ENCODE measurements at places on chromosomes 12 and 14.

- DNase-seq: no peak
Measured at GRCh38 chr12:119949594-119949993, 39.4 kb upstream of the BICDL1 start.

DNA sequence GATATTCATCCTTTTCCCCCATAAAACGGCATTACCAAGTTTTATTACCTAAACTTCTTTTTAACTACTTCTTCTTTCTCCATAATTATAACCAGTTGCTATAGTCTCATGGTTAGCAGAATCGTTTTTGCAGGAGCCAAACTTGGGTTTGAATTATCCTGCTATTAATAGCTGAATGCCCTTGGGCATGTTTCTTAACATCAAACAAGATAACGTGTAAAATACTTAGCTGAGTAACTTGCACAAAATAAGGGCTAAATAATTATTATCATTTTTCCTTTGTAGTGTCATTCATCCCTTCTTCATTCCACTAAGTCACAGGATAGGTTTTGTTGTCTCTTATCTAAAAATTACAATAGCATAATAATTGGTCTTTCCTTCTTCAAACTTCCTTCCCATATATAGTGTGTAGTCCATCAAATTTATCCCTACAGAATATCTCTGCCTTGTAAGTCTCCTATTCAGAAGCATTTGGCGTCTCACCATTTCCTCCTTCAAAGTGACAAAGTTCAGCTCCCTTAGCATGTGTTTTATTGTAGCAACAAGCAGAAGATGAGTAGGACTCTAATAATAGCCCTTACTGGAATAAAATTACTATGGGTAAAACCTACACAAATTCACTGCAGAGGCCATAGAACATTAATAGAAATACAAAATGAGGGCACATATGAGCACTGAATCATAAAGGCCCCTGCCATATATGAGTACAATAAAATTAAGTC, 63.8 kb downstream of the FAR2 start:
- DNase-seq: no peak

DNA sequence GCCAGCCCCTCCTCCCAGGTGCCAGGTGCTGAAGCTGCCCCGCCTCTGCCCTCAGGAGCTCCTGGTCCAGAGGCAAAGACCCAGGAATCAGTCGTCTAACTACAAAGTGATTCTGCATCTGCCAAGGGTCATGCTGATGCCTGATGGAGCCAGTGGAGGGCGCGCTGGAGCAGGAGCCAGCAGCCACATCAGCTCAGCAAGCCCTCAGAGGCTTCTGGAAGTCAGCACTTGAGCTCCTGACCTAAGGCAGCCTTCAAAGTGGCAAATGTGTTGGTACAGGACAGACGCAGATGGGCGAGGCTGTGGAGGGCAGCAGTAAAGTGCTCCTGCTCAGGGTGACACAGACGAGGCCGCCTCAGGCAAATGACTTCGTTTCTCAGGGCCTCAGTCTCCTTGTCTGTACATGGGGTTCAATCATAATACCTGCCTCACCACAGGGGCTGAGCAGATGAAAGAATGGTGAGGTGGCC, 10.9 kb downstream of the C12orf43 start:
- peak; percentile 85 for DNase-seq

DNA sequence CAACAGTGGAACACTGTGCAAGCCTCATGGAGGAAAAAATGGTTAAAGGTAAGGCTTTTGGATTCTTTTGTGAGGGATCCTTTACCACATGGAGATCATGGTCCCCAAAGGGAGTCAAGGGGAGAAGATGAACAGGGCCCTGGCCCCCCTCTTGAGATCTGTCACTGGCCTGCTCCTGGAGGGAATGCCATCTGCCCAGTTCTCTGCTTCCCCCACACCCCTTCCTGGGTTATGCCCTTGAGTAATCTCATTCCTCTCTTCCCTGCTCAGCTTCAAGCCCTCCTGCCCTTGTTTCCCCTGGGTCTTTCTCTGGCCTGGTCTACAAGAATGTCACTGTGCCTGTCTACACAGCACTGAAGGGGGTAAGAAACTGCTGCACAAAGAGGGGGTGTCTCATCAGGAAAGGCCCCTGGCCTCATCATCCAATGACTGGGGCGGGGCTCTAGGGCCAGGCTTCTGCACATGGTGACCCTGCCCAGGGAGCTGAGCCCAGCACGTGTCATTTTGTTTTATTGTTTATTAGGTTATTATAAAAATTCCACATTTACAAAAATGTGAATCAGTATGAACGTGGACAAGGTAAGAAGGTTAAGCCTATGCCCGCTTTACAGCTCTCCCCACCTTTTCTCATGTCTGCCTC, 30.3 kb downstream of the PIGH start:
- DNase-seq: no peak

DNA sequence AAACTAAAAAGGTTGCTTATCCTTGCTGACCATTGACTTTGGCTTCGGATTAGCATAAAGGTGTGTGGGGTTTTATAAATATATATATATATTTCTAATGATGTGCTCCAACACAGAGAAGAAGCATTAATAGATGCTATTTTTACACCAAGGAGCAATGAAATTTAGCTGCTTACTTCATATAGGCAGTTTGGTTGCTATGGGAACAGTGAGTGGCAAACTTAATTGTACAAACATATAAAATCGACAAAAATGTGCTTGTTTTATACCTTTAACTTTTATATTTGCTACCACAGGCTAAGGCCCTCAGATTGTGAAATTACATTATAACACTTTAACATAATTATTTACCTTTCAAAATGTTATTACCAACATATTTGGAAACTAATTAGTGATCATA, 303.4 kb downstream of the SEC23A start:
- DNase-seq: no peak

All from ecto neural progenitor cell (in vitro differentiated cells).